Foreskin keratinocyte (primary cell): ENCODE measurements at places on chromosomes 4 and X. TPM values are rescaled to one million over a fixed set of nuclear protein-coding genes. Genes with fewer than 3 reads are reported as not detected.

DNA sequence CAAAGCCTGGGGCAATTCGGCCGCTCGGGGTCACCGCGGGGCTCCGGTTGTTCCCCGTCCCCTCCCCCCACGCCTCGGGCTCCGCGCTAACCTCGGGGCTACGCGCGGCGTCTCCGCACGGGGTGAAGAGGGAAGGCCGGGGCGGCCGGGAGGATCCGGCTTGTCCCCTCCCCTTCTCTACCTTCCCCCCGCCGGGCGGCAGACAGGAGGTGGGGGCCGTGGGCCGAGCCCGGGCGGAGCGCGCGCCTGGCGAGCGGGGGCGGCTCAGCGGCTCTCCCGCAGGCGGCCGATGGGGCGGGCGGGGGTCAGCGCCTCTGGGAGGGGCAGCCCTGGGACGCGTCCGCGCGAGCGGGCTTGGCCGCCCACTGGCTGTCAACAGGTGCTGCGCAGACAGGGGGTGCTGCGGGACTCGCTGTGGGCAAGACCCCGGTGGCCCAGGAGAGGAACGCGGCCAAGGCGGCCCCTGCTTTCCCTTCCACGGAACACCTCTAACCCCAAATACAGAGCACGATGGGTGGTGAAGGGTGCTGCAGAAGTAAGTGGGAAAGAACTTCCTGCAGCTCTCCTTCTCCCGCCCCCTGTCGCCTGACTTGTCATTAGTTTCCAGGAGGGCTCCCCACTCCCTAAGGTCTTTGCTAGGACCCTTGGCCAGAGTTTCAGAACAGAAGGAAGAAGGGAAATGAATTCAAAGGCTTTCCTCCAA, at the start of gene PDGFC:
Gene PDGFC, minus strand, starts transcription at position 124 of the 703 bp plus-strand sequence. CDS start 896 bp downstream, outside the sequence.
- DNase-seq, result no peak

GRCh38 chrX:49710744-49711319, 15.0 kb upstream of the PAGE1 start:
- DNase-seq, result no peak

KLKB1 gene
- not detected in 2 replicates for total RNA-seq

- DNase-seq, result no peak
Measured at GRCh38 chr4:159906517-159906916, 803.6 kb downstream of the RAPGEF2 start.

- no peak for DNase-seq
Measured at GRCh38 chr4:180675359-180675650, 1567.9 kb upstream of the TENM3 start.

DNA sequence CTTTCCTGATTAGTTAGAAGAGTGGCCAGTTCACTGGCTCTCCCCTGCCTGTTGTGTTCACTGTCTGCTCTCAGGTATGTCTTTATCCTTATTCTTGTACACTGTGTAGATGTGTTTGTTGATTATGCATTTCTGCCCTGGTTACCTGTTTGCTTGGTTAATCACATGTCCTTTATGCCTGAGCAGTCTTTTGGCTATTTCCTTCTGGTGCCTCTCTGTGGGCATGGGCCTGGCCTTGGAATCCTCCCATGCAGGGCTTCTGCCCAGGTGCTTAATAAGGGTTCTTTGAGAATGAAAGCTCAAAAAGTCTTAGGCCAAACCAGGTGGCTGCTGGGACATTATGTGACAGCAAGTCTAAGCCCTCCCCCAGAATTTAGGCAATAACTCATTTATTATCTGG, 26.5 kb downstream of the OTUD6A start:
- no peak for DNase-seq
